Thyroid gland (tissue), 4 donors: ENCODE measurements at places on chromosomes 6 and 20. TPM values are rescaled to one million over a fixed set of nuclear protein-coding genes. Genes with fewer than 3 reads are reported as not detected.

Gene ACSS2
- total RNA-seq: 87.0 TPM

Gene SLPI
- 32.0 TPM for total RNA-seq

Gene LEMD2
- 56.0 TPM for total RNA-seq

Gene HLA-DRB5
- total RNA-seq: not detected

Gene SLC22A2
- total RNA-seq: not detected

Gene VGLL2
- not detected for total RNA-seq

Gene NRSN2
- 34.6 TPM for total RNA-seq

Gene SLC26A8
- 0.46 TPM for total RNA-seq

Gene APCDD1L
- total RNA-seq: not detected

Gene TOMM6
- total RNA-seq: 96.3 TPM

Gene SLC22A23
- total RNA-seq: 21.8 TPM

Gene RIN2
- 64.5 TPM for total RNA-seq

Gene PRSS35
- total RNA-seq: not detected

Gene SLC52A3
- total RNA-seq: 0.33 TPM

Gene CASS4
- total RNA-seq: 1.6 TPM

Gene BEND6
- 3.4 TPM for total RNA-seq

Gene SLC16A10
- total RNA-seq: 18.7 TPM

Gene C20orf141
- not detected for total RNA-seq

Gene RBPJL
- not detected for total RNA-seq

Gene PI3
- not detected for total RNA-seq

Gene C6orf15
- total RNA-seq: not detected

Gene LPA
- total RNA-seq: 1.4 TPM

Gene SLC35D3
- not detected for total RNA-seq

Gene RMND1
- 39.8 TPM for total RNA-seq

Gene RTEL1
- total RNA-seq: 43.6 TPM

Gene CDSN
- total RNA-seq: 0.34 TPM

Gene MEI4
- 4.1 TPM for total RNA-seq

Gene ALDH8A1
- 0.33 TPM for total RNA-seq

Gene HTR1B
- not detected for total RNA-seq
